ENCODE measurements at places on chromosomes 12 and 14.

- DNase-seq = no peak
Observed at GRCh38 chr12:23472329-23472971, 477.0 kb downstream of the SOX5 start.

- peak; percentile 38 for DNase-seq
Observed at GRCh38 chr14:39228509-39229221, 5.0 kb upstream of the MIA2 start.

- DNase-seq = no peak
Observed at GRCh38 chr14:67564236-67564635, 31.1 kb downstream of the PLEKHH1 start.

- DNase-seq = peak; percentile 80
Observed at GRCh38 chr12:121443193-121443870, 43.4 kb downstream of the RNF34 start.

- DNase-seq = no peak
Observed at GRCh38 chr12:109567296-109567695, 6.0 kb downstream of the MMAB start.

GRCh38 chr12:98786653-98787052, 141.6 kb downstream of the APAF1 start:
- no peak for DNase-seq

GRCh38 chr14:58598028-58598803, 39.5 kb upstream of the DACT1 start:
- no peak for DNase-seq

DNA sequence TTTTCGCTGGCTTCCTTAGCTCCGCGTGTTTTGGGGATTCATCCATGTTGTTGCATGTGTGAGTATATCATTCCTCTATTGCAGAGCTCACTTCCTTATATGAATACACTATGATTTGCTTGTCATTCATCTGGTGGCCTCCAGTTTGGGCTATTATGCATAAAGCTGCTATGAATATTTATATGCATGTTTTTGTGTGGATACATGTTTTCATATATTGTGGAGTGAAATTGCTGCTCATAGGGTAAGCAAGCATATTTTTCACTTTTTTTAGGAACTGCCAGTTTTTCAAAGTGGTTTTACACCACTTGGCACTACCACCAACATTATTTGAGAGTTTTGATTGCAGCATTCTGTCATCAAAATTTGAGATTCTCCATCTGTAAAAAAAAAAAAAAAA, 190.0 kb downstream of the TMEM132C start:
- DNase-seq = no peak

DNA sequence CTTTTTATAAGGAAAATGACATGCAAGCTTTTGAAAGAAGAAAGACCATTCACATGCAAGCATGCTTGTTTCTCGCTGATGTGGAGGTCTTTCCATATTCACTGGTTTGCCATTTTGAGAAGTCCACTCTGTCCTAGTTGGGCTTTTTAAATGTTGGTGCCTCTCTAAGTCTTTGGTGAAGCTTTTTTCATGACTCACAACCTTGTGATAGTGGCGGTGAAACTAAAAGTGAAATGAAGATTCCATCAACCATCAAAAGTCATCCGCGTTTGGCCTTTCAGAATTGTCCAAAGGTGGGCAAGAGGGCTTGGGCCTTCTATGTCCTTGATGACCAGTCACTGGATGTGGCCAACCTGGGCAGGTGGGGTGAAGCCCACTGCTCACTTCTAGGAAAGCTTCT, 4.3 kb downstream of the LRRC74A start:
- DNase-seq = no peak

DNA sequence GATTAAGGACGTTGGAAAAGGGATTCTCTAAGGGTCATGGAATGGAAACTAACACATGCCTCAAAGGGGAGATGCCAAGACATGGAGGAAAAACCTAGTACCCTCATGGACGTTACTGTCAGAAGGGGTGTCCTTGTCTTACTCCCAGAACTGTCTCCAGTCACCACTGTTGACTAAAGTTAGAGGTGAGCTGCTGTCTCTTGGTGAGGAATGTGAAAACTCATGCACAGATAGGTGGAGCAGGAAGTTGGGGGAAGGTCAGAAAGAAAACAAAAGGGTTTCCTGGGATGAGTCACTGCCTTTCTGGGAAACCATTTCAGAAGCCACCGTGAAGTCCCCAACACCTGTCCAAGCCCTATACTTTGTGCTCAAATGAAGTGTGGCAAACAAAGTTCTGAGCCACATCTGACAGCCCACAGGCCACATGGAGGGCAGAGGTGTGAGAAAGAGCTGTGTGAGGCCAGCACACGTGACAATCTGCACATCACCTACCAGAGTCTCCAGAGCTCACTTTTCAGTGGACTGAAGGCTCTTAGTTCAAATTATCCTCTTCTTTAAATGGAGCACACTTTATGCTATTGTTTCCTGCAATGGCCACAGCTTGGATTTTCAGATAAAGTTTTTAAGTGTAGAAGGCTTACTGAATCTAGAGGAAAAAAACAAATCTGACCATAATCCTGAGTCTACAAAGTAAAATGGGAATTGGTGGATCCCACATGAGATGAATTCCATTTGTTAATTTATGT, 92.9 kb upstream of the EGLN3 start:
- peak; percentile 80 for DNase-seq

DNA sequence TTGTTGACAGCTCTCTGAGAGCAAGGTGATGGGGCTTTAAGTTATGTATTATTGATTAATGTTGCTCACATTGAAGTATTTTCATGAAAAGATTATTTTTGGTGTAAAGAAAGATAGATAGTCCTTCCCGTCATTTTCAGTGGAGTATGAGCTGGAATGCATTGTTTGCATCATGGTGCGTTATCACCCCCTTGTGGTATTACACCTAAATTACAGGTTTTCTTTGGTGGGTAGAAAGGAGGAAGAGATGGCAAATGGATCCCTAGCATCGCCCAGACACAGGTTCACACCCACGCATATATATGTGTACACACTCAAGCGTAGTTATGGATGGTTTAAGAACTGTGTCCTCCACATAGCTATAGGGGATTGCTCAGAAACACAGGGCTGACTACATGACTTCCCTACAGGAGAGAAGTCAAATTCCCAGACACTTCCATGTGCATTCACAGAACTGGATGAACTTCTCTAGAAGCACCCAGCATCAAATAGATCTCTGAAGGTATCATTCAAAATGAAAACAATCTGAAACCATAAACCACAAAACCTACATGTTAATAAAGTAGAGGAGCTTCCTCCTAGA, 14.4 kb upstream of the SERPINA10 start:
- DNase-seq = no peak

GRCh38 chr12:99859126-99859525, 125.6 kb downstream of the ANKS1B start:
- DNase-seq = no peak

DNA sequence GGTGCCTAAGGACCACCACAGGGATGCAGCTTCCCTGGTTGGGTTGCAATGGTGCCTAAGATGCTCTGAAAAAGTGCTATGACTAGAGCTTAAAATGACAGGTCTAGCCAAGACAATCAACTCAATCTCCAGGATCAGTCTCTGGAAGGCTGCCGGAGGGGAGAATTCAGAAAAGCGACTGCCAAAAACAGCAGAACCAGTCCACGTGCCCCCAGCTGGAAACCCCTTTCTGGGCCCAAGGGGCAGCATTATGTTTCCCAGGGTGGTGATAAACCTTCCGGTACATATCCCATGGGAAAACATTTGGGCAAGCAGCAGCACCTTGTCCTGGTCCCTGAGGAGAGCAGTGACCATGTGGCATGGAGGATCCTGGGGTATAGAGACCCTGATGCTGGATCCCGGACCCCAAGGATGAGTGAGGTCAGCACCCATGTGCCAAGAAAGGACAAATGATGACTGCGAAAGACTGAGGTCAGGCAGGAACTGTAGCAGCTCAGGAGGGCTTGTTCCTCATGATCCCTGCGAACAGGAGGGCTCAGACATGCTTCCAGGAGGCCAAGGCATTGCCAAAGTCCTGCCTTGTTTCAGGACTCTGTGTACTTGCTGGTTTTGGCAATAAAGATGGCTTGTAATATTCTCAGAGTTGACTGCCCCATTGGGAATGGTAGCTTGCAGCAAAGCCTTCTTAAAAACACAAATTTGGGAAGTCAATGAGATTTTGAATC, 49.9 kb upstream of the LTBP2 start:
- DNase-seq = no peak

GRCh38 chr12:67355428-67356379, 86.5 kb downstream of the CAND1 start:
- DNase-seq = no peak

- no peak for DNase-seq
Observed at GRCh38 chr12:116598311-116599284, 39.4 kb downstream of the MAP1LC3B2 start.

DNA sequence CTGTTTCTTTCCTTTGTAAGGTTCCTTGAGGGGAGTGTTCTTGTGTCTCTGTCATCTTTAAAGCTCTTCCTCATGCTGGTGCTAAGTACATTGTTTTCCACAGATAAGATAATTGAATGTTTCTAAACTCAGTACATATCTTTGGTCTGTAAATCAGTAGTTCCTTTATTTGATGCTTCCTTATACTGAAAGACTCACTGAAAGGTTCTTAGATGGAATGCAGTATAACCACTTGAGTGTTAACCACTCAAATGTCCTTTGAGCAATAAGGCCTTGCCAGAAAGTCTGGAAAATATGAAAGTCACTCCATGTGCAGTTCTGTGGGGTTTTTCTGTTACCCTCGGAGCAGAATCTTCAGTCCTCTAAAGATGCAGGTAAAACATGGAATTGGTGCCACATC, 23.0 kb upstream of the RNU6-8 start:
- DNase-seq = no peak

GRCh38 chr14:32121536-32121935, 44.4 kb downstream of the ARHGAP5 start:
- no peak for DNase-seq

DNA sequence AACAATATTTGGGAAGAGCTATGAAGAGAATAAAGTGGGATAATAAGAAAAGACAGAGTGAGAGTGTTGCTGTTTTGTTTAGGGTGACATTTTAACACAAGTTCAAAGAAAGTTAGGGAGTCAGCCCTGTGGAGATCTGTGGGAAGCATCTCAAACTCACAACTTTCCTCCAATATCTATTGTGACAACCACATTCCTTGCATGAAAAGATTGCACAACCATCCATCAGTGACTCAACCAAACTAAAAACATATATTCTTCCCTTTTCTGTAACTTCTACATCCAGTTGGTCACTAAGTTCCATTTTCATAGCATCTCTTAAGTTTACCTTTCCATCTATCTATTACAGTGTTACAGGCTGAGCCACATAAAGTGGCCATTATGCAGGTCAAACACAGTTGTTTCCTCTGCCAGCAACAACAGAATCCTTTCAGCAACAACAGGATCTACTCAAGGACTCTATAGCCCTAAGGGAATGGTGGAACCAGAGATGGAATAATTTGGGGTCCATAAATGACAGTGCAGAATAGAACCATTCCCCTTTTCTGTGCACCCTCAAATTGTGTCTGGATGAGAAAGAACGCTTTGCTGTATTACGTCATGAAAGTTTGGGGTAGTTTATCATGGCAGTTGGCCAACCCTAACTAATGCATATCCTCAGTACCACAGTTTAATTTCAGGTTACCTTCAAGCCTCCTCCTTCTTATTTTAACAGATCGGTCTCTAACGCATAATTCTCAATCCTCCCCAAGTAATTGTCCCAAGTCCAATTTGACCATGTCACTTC, 118.8 kb downstream of the ST8SIA1 start:
- DNase-seq = no peak

GRCh38 chr12:110741341-110742095, 1.2 kb downstream of the PPP1CC start:
- DNase-seq = peak; percentile 24

- no peak for DNase-seq
Observed at GRCh38 chr14:44589180-44589579, 82.1 kb upstream of the FSCB start.

GRCh38 chr12:72057330-72057914, 118.8 kb downstream of the TPH2 start:
- no peak for DNase-seq

- DNase-seq = no peak
Observed at GRCh38 chr14:52023518-52023917, 34.2 kb downstream of the RTRAF start.

DNA sequence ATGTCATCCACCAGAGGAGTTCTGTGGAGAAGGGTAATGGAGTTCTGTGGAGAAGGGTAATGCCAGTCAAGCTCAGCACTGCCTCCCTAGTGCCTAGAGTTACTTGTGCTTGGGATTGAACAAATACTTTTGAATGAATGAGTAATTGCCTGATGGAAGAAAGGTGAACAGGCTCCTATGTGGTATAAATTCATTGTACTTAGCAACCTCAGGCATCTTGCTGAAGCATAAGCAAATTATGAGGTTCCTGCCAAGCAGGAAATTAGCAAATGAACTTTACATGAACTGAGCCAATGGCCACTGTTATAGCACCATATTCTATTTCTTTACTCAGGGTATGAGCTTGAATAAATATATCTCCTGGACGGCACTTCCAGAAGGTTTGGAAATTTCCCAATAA, 1047.2 kb downstream of the SLC6A15 start:
- no peak for DNase-seq

DNA sequence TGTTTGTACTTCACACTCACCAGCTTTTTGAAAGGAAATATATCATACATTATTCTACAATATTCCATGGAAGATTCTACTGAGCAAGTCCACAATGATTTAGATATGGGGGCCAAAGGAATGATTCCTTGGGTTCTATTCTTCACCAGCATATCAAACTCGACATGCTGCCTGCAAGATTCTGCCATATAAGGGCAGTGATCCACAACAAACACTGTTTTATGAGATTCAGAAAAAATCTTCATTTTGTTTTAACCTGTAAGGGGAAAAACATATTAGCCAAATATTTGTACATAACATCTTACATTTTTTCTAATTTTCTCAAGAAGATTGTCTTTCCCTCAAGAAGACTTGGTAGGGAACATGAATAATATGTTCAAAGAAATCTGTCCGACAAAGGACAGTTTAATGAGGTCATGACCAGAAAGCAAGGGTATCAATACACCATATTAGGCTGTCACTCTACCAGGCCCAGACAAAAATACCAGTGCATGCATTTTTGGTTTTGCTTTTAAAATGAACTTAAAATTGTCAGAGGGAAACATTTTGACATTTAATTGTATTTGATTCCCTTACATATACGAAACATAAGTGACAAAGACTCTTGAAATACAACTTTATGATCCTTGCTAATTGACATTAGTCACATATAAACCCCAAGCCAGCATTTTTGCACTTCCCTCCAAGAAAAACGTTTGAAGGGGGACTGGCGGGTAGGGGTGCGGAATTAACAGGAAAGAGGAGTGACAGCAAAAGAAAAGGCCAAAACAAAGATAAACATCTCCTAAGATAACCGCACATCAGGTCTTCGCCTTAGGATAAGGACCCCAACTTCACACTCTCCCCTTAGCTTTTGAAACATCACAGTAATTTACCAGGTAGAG, 980 bp downstream of the INTS13 start:
- no peak for DNase-seq

DNA sequence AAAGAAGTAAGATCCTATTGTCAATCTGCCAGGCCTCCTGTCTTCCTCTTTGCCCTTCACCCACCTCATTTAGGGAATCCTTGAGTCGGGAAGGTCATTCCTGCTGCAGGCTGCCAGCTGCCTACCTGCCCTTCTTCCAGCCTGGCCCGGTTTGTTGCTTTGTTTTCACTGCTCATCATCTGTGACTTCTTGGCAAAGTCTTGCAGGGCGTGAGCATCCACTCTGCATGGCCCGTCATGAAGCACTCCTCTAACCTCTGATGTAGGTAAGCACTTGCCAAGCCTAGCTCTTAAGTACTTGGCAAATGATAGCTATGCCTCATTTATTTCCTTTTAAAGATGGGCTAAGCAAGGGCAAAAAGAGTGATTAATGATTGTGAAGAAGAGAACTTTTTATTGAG, 192.8 kb downstream of the NRXN3 start:
- no peak for DNase-seq

GRCh38 chr12:130433411-130433810, 95.7 kb downstream of the PIWIL1 start:
- no peak for DNase-seq

Measured in activated CD4-positive, alpha-beta T cell treated with anti-CD3 and anti-CD28 coated beads, Interleukin-2, amount 50 U/mL, for 48 hours (primary cell).